ENCODE measurements at places on chromosomes 1 and 21. TPM values are rescaled to one million over a fixed set of nuclear protein-coding genes. Genes with fewer than 3 reads are reported as not detected.
A peak's percentile ranks its signal among the peaks of the same experiment; 100 is the strongest.

DNA sequence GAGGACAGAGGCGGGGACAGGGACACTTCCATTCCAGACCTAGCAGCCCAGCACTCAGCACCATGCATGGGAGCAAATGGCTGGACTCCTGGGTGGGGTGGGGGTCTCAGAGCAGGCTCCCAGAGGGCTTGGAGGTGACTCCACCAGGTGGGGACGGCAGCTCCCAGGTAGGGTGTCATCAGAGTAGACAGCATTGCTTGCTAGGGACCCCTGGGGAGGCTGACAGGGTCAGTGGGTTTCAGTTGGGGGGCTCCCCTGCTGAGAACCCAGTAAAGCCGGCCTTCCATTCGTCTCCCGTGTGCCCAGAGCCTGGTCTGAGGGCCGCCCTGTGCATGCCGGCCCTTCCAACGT lies 4.8 kb upstream of the GJC2 start:
- H3K4me1 ChIP-seq, result peaks cover 90% of the 10 kb centered on the region
- H3K27ac ChIP-seq, result no peak overlapping the region
- H3K27me3 ChIP-seq, result no peaks in the 10 kb centered on the region
- no peak overlapping the region for H3K4me3 ChIP-seq
- DNase-seq, result no peak

DNA sequence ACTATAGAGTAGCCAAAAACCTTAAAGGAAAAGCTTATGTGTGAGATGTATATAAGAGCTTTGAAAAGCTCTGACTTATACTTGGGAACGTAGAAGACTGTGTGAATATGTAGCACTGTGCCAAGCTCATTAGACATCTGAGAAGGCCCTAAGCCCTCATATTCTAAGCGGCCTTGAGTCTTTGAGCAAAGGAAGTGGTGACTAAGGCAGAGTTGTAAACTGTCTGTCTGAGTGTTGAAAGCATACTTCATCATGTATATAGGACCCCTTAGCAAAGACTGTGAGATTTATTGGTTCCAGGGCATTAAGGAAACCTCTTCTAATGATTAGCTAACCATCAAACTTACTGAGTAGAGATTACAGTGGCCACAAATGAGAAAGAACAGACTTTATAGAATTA lies 153.3 kb upstream of the LYPLAL1 start:
- no peaks in the 10 kb centered on the region for H3K36me3 ChIP-seq
- no peaks in the 10 kb centered on the region for H3K27me3 ChIP-seq
- H3K4me1 ChIP-seq, result no peaks in the 10 kb centered on the region
- no peak overlapping the region for H3K27ac ChIP-seq

DNA sequence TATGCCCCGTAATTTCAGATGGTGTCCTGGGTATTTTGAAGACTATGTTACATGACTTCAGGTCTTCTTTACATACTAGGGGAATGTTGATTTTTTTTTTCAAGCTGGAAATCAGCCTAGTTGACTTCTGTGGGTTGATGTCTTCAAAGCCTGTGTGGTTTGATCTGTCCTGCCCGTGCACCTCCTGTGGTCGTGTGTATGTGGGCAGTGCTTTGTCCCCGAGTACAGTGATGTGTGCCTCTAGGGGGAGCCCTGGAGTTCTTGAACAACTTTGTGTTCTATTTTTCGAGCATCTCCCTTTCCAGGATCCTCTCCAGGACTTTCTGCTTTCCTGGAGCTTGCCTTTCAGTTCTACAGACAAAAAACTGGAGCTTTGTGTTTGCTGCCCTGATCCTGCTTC lies 28.9 kb downstream of the OBSCN start:
- no peak overlapping the region for H3K4me3 ChIP-seq
- H3K4me1 ChIP-seq, result peaks cover 45% of the 10 kb centered on the region
- H3K36me3 ChIP-seq, result peaks cover 69% of the 10 kb centered on the region
- no peak for DNase-seq
- no peaks in the 10 kb centered on the region for H3K27me3 ChIP-seq

GRCh38 chr1:31618916-31619846 lies 1.7 kb downstream of the HCRTR1 start:
- H3K36me3 ChIP-seq, result no peaks in the 10 kb centered on the region
- peaks cover 12% of the 10 kb centered on the region for H3K27me3 ChIP-seq
- no peak overlapping the region for H3K4me3 ChIP-seq
- H3K27ac ChIP-seq, result no peak overlapping the region
- H3K4me1 ChIP-seq, result peaks cover 43% of the 10 kb centered on the region

- DNase-seq, result peak; percentile 70
- H3K36me3 ChIP-seq, result no peaks in the 10 kb centered on the region
- H3K27me3 ChIP-seq, result no peaks in the 10 kb centered on the region
- no peak overlapping the region for H3K4me3 ChIP-seq
- H3K27ac ChIP-seq, result peak overlapping the region; percentile 53
Observed at GRCh38 chr1:94783342-94784189, 36.6 kb upstream of the SLC44A3 start.

DNA sequence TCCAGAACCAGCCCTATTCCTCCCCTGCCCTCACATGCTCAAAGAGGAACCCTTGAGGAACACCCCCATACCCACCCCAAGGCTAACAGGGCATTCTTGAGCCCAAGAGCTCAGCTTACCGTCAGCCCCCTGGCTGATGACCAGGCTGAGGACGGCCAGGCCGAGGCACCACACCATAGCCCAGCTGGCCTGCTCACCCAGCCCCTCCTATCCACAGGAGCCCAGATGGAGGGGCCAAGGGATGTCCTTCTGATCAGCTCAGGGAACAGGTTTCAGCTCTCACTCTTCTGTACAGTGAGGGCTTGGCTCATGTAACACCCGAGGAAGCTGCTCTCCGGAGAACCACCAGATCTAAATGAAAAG lies 2.2 kb downstream of the IGSF9 start:
- H3K4me1 ChIP-seq, result peaks cover 18% of the 10 kb centered on the region
- DNase-seq, result no peak
- no peak overlapping the region for H3K4me3 ChIP-seq
- H3K27ac ChIP-seq, result no peak overlapping the region
- peaks cover 31% of the 10 kb centered on the region for H3K27me3 ChIP-seq
- H3K36me3 ChIP-seq, result no peaks in the 10 kb centered on the region

DNA sequence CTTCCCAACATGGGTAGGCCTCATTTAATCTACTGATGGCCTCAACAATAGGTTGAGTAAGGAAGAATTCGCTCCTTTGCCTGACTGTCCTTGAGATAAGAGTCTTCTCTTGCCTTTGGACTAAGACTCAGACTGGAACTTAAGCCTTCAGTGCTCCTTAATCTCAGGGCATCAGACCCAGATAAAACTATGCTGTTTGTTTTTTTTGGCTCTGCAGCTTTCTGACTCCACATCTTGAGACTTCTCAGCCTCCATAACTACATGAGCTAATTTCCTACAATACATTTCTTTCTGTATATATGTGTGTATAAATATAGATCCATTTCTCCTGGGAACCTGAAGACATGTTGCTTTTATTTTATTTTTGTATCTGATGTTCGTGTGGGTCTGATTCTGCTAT lies 1470.7 kb upstream of the PRMT6 start:
- H3K27me3 ChIP-seq, result no peaks in the 10 kb centered on the region
- H3K36me3 ChIP-seq, result no peaks in the 10 kb centered on the region
- no peak overlapping the region for H3K27ac ChIP-seq
- no peak overlapping the region for H3K4me3 ChIP-seq

DNA sequence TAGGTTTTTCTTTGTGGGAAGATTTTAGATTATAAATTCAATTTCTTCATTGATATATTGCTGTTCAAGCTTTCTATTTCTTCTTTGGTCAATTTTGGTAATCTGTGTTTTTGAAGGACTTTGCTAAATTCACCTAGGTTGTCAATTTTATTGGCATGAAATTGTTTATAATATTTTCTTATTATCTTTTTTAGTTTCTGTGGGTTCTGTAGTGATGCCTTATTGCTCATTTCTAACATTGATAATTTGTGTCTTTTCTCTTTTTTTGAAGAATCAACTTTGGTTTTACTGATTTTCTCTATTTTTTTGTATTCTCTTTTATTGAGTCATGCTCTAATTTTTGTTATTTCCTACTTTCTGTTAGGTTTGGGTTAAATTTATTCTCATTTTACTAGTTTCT lies 123.2 kb downstream of the ADSS2 start:
- no peak overlapping the region for H3K27ac ChIP-seq
- no peak overlapping the region for H3K4me3 ChIP-seq
- no peaks in the 10 kb centered on the region for H3K36me3 ChIP-seq
- peaks cover under 1% of the 10 kb centered on the region for H3K4me1 ChIP-seq
- DNase-seq, result no peak

DNA sequence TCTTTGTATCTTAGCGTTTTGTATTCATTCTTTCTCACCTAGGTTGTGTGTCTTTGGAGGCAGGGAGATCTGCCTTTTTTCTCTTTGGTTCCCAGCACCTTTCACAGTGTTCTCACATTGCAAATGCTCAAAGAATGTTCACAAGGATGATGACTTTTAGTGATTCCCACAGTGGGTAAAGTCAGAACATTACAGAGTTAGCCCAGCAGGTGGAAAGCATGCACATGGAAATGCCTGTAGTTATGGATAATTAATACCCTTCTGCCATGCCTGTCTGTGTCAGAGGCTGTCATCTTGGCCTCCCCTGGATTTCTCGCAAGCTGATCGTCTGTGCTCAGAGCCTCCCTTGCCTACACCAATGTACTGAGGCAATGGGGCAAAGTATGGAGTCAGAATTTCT lies 458.9 kb downstream of the LMO4 start:
- no peaks in the 10 kb centered on the region for H3K36me3 ChIP-seq
- no peak overlapping the region for H3K4me3 ChIP-seq
- H3K4me1 ChIP-seq, result no peaks in the 10 kb centered on the region

DNA sequence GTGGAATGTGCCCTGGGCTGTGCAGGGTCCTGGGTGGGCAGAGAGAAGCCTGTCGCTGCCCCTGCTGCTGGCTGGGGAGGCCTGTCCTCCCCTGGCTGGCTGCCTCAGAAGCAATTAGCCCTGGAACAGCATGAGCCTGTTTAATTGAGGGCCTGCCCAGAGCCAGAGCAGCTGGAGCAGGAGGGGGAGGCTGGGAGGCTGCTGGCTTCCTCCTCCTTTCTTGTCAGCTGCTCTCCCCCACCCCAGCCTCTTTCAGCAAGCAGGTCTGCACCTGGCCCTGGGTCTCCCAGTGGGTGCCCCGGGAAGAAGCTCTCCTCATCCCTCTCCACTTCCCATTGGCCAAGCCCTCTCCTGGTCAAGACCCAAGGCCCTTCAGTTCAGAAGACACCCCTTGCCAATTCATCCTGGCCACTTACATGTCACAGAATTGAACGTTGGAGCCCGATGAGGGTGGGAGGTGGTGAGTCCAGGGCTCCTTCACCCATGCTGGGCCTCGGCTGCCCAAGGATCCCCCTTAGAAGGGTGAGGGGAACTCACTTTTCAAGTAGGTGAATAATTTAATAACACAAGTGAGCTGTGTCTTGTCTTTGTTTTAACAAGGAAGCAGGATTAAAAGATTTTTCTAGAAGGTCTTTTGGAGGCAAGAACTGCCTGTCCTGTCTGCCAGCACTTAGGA lies 13.2 kb downstream of the AMPD2 start:
- no peak overlapping the region for H3K4me3 ChIP-seq
- peaks cover 32% of the 10 kb centered on the region for H3K4me1 ChIP-seq
- H3K27ac ChIP-seq, result peak overlapping the region; percentile 37
- peaks cover 35% of the 10 kb centered on the region for H3K36me3 ChIP-seq

Gene S100A7A
- total RNA-seq, result not detected

Gene SMCP
- not detected for total RNA-seq

Gene KRTAP21-2
- not detected for total RNA-seq

Gene RGS1
- total RNA-seq, result 0.74 TPM

Gene MXRA8
- total RNA-seq, result 20.2 TPM

Measured in left ventricle myocardium inferior (tissue), 1 donor.